Posterior vena cava (tissue), 2 donors: ENCODE measurements at places on chromosomes 2 and 18.

DNA sequence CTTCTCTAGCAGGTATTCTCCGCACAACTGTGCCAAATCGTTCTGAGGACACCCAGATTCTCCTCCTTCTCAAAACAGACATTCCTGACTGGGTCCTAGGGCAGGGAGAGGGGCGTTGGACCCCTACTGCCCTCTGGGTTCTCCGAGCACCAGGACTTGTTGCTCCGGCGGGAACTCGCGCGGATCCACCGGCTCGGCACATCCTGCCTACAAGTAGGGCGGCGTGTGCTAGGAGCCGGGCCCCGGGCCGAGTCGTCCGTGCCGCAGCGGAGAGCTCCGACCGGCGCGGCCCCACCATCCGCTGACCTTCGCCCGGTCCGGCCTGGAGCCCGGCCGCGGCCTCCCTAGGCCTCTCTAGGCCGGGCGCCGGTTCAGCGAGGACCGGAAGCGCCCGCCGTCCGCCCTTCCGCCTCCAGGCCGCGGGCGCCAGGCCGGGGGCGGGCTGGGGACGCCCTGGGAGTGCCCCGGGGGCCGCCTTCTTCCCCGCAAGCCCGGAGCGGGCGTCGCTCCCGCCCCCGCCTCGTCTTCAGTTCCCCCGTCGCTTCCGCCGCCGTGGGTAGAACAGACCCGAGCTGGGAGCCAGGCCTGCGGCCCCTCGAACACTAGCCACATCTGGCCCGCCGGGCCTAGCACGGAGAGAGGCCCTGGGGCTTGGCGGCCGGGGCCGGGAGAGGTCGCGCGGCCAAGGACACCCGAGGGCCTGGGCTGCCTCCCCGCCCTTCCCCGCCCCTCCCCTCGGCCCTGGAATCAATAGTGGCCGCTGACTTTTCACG is 7.6 kb upstream of the ONECUT2 start:
- DNase-seq = no peak

DNA sequence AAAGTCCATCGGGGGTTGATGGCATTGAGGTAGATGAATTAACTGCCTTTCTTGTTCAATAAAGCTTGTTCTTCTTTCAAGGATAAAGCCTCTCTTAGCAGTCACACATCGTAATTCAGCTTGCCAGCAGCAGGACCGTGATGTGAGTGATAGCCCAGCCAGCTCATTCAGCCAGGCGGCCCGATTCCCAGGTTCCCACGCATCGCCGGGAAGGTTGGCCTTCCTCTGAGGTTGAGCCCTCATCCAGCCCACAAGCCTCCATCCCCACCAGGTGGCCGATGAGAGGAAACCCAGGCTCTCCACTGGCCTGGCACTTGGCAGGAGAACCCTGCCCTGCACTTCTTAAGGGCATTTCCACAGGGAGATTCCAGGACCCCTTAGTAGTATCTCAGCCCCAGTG is 4.7 kb downstream of the AGAP1 start:
- DNase-seq = peak; percentile 64

GRCh38 chr2:101967826-101968513 is 23.8 kb upstream of the IL1R2 start:
- no peak for DNase-seq

DNA sequence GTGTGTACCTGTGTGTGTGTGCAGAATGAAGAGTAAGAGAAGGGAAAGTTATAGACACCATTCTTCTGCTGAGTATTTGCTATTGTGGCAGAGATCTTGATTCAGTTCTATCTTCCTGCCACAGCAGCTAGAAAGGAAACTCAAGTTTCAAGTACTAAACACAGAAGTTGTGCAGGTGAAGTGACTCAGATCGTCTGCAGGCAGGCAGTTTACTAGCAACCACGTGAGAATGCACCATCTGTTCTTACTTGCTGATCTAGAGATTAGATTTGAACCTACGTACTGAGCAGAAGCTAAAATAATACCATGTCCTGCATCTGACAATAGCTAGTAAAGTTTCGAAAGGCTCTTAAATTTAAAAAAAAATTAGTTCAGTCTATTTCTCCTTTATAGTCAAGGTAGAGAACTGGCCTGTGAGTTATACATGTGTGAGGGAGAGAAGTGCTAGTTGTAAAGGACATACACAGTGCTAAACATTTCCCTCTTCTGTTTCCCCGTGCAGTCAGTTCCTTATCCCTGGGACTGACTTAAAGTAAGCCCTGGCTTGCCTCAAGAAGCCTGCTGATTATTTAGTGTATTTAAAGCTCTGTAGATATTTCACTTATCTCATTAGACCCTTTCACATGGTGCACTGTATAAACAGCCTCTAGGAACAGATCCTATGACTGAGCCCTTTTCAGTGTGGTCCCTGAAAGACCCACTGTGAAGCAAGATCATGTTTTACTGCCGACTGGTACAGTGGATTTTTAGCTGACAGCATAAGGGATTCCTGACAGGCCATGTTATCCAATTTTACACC is 45.0 kb downstream of the SLC38A11 start:
- DNase-seq = no peak

DNA sequence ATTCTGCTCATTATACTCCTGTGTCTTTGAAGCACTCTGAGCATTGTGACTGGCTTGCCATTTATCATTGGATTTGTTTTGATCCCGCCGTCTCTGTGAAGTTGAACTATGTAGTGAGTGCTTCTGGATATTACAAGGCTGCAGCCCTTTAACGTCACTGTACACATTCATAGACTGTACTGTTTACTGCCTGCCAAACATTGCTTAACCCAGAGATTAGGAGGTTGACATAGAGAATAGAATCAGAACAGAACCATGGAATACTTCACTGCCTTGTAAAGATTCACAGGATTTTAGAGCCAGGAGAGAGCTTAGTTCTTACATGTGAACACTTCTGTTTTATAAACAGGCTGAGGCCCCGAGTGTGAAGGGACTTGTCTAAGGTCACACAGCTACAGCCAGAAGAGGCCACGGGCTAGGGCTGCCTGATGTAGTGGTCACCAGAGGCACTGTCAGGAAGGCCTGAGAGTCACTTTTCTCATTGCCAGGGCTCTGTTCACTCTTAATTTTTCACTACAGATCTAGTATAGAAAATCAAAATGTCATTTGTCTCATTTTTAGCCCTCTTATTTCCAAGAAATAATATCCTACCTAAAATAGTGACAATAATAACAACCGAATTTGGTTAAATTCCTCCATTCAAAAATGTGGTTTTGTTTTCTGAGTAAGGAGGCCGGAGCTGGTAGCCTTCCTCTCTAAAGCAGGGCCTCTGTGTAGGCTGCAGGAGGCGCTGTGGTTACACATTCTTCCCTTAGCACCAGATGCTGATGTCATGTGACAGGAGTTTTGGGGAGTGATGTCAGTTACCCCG is 87.9 kb downstream of the UGGT1 start:
- peak; percentile 86 for DNase-seq

GRCh38 chr2:43887176-43887575 is 48.4 kb downstream of the ABCG8 start:
- DNase-seq = no peak

DNA sequence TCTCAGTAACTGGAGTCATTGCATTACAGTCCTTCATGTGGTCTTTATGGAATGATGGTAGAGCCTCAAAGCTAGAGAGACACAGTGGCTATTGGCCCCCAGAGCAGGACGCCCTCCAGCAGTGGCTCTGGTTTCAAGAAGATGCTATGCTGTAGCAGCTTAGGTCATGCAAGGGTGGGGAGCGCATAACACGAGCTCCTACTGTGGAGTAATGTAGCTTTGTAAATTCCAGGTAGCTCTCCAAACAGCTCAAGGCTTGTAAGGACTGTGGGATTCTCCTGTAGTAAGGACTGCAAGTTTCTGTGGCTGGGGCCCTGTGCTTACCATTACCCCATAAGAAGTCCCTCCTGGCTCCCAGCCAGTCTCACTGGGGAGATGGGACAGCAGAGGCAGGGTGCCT is 15.6 kb downstream of the APLF start:
- no peak for DNase-seq

DNA sequence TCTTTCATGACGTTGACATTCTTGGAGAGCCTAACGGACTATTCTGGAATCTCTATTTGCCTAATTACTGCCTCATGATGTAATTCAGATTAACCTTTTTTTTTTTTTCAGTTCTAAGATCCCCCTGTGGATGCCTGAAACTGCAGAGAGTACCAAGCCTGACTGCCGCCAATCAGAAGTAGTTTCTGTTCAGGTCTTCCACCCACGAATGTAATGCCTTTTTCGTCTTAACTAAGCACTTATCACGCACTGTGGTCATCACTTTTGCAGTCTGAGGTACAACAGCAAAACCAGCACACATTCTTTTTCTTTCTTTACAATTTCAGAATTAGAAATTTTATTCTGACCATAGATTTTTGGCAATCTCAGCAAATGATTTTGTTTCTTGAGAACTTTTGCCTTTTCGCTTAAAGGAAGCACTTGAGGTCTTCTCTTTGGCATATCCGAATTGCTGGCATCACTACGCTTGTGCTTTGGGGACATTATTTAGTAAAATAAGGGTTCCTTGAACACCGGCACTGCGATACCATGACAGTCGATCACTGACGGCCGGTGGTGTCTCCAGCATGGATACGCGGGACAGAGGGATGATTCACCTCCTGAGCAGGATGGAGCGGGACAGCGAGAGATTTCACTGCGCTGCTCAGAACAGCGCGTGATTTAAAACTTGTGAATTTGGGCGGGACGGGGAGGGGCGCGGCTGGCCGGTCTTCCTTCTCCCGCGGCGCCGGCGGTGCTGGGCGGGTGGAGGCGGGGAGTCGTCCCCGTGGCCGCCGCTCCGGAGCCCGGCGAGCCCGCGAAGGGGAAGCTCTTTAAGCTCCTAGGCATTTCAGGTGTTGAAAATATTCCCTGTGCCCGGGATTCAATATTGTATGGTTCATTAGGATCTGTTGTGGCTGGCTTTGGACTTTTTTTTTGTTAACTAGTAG is 32.0 kb upstream of the GPR55 start:
- DNase-seq = no peak

DNA sequence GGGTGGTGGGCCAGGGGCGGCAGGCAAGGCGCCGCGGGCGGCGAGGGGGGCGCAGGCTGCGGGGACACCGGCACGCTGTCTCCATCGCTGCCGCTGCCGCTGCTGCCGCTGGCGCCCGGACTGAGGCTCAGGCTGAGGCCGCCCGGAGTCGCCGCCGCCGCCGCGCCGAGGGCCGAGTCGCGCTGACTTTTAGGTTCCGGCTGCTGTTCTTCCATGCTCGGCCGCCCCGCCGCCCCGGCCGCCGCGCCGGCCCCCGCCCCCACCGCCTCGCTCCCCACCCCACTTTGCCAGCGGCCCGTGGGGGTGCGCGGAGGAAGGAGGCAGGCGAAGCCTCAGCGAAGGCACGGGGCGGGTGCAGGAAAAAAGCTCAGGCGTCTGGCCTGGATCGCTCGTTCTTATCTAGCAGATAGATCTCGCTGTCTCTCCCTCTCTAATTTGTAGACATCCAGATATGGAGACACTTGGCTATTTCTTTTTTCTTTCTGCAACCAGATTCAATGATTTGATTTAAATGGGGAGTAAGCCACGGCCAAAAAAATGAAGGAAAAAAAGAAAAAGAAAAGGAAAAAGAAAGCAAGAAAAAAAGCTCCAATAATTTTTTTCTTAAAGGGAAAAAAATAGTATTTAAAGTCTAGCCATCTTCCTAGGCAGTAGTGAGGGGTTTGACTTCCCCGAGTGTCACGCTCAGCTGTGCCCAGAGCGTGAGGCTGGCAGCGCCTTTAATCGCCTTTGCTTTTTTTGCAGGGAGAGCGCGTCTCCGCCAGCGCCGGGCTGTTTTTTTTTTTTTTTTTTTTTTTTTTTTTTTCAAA is at the start of gene EN1:
EN1 (minus strand) TSS at position 696 of the 809 bp plus-strand sequence; CDS start at position 215, 481 bp downstream.
- DNase-seq = no peak

DNA sequence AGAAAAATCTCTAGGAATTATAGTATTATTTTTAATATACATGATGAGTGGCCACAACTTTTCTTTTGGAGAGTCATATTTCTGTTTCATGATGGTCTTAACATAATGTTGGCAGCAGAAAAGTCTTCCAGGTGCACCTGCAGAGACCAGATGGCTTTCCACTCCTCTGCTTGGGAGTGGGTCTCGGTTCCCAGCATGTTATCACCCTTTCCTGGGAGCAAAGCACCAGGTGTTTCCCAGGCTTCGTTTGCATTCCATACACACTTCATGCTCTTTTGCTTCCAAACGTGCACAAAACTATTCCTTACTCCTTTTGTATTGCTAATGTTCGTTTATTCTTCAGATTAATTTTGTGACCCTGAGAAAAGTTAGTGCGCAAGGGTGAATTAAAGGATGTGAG is 305.2 kb downstream of the CDH2 start:
- DNase-seq = no peak

GRCh38 chr2:29130295-29130694 is 15.1 kb downstream of the CLIP4 start:
- no peak for DNase-seq

- no peak for DNase-seq
Measured at GRCh38 chr2:116820986-116821385, 993.5 kb upstream of the DDX18 start.

- no peak for DNase-seq
Measured at GRCh38 chr18:76380791-76381405, 114.1 kb downstream of the ZNF516 start.

DNA sequence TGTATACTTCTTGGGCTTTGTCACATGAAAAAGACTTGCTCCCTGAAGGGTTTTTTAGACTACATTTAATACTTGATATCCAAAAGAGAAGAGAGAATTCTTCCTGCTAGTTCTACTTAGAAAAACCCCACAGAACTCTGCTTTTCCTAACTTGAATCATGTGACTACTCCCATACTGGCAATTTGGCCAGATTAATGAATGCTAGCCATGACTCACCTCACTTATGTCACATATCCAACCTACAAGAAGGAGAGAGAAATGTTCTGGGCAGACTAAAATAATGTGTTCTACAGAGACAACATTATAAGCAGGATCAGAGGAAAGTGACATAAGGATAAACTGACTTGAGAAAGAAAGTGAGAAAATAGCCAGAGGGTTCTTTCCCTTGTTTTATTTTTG is 249.3 kb upstream of the GULP1 start:
- DNase-seq = no peak

DNA sequence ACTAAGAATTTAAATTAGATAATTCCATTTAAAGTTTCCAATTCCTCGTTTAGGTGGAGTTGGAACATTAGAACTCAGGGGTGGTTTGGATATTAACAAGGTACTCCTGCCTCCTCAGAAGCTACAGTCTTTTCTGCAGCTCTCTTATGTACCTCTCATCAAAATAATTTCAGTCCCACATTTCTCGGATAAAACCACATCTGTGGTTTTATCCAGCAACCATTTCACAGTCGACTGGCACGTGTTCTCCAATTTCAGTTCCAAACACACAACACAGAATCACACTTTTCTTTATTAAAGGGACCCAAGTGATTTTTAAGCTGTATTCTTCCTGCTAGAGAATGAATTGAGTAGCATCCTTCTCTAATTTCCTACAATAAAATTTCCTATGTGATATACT is 22.7 kb upstream of the NFU1 start:
- no peak for DNase-seq

- no peak for DNase-seq
Measured at GRCh38 chr2:12289120-12289802, 427.5 kb upstream of the TRIB2 start.

GRCh38 chr2:205686056-205686782 is 3.9 kb downstream of the NRP2 start:
- DNase-seq = no peak

DNA sequence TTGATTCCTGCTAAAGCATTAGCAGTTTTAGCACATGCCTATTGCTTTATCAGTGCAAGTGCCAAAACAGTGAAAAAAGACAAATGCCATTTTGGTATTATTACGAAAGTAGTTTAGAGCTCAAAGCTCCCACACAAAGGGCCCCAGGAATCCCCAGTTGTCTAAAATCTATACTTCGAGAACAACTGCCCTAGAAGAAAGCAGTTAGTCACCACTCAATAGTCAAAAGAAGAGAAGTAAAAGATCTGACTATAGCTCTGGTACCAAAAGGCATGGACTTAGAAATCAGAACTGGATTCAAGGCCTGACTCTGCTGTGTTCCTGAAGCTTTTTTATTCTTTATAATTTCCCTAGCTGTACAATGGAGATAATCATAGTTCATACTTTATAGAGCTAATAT is 21.8 kb downstream of the SCN3A start:
- no peak for DNase-seq
